ENCODE measurements at places on chromosomes 2 and 18.

- DNase-seq, result no peak
Observed at GRCh38 chr2:189502714-189503113, 61.4 kb downstream of the WDR75 start.

GRCh38 chr2:152309352-152310214 lies 25.4 kb upstream of the FMNL2 start:
- DNase-seq, result no peak

- DNase-seq, result no peak
Observed at GRCh38 chr2:184040230-184040629, 558.1 kb upstream of the ZNF804A start.

GRCh38 chr2:71358931-71359671 lies 27.5 kb downstream of the ZNF638 start:
- no peak for DNase-seq
